Stomach (tissue), 19 donors: ENCODE measurements at places on chromosomes 2 and 18. TPM values are rescaled to one million over a fixed set of nuclear protein-coding genes. Genes with fewer than 3 reads are reported as not detected.

Gene ASB18
- not detected for total RNA-seq

Gene GAD1
- total RNA-seq, result not detected

Gene KIF5C
- total RNA-seq, result 12.5 TPM

Gene OTOS
- not detected for total RNA-seq

Gene SGO2
- 1.0 TPM for total RNA-seq

Gene ANKRD30BL
- total RNA-seq, result not detected

Gene STARD6
- not detected for total RNA-seq

Gene UGT1A8
- not detected for total RNA-seq

Gene SIX2
- total RNA-seq, result 17.9 TPM

Gene FAM124B
- total RNA-seq, result not detected

Gene ITPRIPL1
- total RNA-seq, result not detected

Gene IL18RAP
- total RNA-seq, result 16.8 TPM

Gene SCYGR8
- not detected for total RNA-seq

Gene ALKAL2
- 0.45 TPM for total RNA-seq

Gene TSPYL6
- not detected for total RNA-seq

Gene SCG2
- 0.58 TPM for total RNA-seq

Gene ASPRV1
- 2.0 TPM for total RNA-seq

Gene TUBA4A
- 27.2 TPM for total RNA-seq

Gene TMEM163
- 16.7 TPM for total RNA-seq

Gene TMEM247
- total RNA-seq, result not detected

Gene RTTN
- 34.8 TPM for total RNA-seq

Gene DRC1
- total RNA-seq, result not detected

Gene POTEF
- not detected for total RNA-seq

Gene RGPD3
- not detected for total RNA-seq

Gene DCDC2C
- total RNA-seq, result not detected

Gene SPAST
- 23.0 TPM for total RNA-seq

Gene SNRNP27
- total RNA-seq, result 66.1 TPM

Gene SPDYA
- total RNA-seq, result not detected

Gene AQP12B
- total RNA-seq, result not detected

Gene CRYBA2
- not detected for total RNA-seq

Gene ADRA2B
- total RNA-seq, result not detected

Gene DSG1
- not detected for total RNA-seq

Gene IGFBP2
- 180 TPM for total RNA-seq

Gene OXER1
- total RNA-seq, result not detected

Gene HOXD8
- total RNA-seq, result 5.1 TPM

Gene ATOH8
- 19.4 TPM for total RNA-seq

Gene FAM110C
- total RNA-seq, result 15.1 TPM

Gene CRACDL
- total RNA-seq, result 79.1 TPM

Gene LCT
- not detected for total RNA-seq

Gene SP5
- not detected for total RNA-seq

Gene KIF1A
- total RNA-seq, result 3.9 TPM

Gene ETAA1
- 11.6 TPM for total RNA-seq
